ENCODE measurements at places on chromosomes 16 and 17.

DNA sequence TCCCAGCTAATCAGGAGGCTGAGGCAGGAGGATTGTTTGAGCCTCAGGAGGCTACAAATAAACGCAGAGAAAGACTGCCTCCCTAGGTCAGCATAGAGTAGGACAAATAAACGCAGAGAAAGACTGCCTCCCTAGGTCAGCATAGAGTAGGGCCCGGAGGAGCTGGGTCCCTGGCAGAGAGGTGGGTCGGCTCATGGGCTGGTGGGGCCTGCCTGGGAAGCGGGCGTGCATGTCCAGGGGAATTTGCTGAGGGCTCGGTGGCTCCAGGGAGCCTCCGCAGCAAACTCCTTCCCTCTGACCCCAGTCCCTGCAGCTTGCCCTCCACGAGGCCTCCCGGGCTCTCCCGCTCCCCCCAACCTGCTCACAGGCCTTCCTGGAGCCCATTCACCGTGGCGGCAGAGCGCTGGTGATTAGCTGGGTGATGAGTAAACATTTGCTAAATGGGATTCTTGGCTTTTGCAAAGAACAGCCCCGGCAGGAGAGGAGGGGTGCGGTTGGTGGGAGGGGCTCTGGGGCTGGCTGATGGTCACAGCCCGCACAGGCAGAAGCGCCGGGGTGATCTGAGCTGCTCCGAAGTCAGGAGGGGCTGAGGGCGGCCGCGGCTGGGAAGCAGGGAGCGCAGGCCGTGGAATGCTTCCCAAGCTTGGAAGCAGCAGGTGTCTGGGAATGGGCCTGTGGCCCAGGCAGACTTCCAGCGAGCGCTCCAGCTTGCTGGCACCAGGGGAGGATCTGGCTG, 93.1 kb downstream of the RTN4RL1 start:
- peak; percentile 73 for DNase-seq

DNA sequence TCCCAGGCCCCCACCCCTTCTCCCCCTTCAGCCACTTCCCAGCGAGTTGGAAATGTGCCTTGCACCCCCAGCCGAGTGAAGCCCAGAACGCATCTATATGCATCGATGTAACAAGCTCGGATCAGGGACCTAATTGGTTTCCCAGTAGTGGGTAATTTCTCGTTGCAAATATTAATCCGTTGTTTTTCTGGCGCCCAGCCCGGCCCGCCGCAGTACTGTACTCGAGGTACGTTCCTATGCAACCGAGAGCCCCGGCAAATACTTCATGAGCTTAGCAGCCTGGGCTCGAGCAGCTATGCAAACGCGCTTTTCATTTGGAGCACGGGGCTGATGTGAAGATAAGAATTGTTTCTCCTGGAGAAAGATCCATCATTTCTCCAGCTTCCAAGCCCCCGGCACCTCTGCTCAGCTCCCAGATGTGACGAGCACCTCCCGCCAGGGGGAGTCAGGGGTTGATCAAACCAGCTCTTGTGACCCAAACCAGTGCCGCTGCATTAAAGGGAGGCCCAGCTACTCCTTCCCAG, 229.8 kb downstream of the KATNIP start:
- peak; percentile 82 for DNase-seq

GRCh38 chr17:57045868-57046704, 39.0 kb upstream of the AKAP1 start:
- peak; percentile 36 for DNase-seq

DNA sequence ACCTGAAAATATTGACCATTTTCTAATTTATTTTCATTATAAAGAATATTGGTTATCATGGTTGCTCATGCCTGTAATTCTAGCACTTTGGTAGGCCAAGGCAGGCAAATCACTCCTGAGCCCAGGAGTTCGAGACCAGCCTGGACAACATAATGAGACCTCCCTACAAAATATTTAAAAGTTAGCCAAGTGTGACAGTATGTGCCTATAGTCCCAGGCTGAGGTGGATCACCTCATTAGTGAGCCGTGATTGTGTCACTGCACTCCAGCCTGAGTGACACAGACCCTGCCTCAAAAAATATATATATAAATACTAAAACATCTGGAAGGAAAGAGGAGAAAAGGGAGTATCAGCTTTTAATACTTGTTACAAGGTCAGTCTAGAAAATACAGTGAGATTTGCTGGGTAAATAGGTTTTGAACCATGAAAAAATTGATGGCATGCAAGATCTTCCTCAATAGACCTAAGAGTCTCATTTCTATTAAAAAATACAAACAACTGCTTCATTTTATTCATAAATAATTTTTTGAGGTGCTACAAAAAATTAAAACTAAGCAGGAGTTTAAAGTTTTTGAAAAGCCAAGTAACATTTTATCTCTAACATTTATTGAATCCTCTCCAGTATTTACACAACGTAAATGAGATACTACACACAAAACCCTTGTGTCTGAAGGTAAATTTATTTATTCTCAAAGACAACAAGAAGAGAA, 47.7 kb downstream of the TUBD1 start:
- DNase-seq: no peak

DNA sequence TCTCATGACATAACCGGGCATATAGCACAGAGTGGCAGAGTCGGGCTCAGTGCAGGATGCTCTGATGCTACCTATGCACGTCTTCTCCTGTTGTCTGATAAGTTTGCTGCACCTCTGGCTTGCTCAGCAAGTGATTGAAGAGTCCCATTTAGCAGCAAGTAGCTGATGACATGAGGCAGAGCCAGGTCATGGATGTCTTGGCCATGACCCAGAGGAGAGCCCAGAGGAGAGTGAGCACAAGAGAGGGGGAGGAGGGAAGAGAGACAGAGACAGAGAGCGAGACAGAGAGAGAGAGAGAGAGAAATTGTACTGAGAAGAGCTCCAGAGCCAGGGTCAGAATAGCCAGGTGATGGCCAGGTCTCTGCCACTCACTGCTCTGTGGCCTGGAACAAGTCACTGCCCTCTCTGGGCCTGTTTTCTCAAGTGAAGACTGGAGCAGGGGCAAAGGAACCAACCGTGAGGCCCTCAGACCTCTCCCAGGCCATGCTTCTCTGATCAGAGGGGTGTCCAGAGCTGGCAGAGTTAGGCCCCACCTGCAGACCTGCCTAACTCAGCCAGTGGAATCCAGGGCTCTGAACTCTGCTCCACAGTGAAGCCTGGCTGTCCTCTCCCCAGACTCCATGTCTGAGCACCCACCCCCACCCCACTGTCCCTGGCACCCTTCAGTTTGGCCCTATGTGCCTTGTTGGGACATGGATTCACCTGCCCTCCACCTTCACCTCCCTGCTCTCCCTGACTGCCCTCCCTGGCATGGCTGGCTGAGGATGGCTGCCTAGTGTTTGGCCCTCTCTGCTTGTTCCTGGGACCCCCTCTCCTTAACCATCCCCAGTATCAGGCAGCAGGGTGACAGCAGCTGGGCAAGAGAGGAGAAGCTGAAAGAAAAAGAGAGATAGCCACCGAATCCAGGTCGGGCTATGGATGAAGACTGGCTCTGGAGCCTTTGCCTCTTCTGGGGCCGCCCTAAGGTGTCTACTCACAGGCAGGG, 4.3 kb upstream of the KRT35 start:
- DNase-seq: no peak

DNA sequence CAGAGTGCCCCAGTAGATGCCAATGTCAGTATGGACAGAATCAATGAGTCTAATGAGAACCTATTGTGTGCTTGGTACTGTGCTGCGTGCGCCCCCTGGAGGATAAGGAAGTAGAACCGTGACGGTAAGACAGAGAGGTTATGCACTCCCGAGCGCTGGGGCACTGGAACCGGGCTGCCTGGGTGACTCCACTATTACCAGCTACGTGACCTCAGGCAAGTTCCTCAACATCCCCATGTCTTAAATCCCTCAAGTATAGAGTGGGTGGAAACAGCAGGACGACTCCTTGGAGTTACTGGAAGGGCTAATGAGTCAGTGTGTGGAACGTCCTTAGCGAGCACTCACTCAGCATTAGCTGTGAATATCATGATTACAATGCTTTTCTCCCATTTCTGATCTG, 16.2 kb downstream of the CHST4 start:
- peak; percentile 87 for DNase-seq

- DNase-seq: no peak
These were observed 54.0 kb downstream of the MRM3 start for GRCh38 chr17:836151-836550.

DNA sequence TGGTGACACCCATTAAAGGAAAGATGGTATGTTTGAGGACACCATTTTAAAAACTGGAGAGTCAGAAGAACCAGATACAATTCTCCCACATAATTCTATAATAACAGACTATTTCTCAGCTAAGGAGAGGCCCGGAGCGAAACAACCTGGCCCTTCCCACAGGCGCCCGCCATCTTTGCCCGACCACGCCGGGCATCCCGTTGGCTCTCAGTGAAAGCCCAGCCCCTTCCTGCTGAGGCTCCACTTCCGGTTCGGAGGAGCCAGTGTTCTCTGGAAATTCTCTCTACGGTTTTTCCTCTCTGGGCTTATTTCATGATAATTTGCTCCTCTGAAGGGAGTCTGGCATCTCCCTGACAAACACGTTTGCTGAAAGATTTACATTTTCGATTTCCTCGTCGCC, 175.7 kb downstream of the AXIN2 start:
- no peak for DNase-seq

DNA sequence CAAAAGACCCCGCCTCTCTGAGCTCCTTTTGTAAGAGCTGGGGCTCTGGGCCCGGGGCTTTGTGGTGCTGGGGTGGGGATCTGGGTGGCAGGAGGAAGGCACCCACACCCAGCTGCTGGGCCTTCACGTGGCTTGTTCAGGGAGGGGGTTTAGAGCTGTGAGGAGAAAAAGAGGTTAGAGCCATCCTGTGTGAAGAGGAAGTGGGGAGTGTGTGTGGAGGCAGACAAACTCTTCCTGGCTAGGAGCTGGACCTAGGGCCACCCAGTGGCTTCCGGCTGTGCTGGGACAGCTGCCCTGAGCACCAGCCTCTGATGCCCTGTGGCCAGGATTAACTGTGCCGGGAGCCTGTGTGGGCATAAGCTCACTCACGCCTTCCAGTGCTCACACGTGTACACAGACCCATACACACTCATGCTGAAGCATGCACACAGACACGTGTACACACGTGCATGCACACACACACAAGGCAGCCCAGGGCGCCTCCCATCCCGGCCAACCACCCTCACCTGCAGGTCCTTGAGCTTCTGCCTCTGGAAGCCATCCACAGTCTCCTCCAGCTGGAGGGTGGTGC, 7.4 kb downstream of the CIBAR2 start:
- no peak for DNase-seq

GRCh38 chr17:57699751-57700219, 45.3 kb downstream of the CCDC182 start:
- no peak for DNase-seq

DNA sequence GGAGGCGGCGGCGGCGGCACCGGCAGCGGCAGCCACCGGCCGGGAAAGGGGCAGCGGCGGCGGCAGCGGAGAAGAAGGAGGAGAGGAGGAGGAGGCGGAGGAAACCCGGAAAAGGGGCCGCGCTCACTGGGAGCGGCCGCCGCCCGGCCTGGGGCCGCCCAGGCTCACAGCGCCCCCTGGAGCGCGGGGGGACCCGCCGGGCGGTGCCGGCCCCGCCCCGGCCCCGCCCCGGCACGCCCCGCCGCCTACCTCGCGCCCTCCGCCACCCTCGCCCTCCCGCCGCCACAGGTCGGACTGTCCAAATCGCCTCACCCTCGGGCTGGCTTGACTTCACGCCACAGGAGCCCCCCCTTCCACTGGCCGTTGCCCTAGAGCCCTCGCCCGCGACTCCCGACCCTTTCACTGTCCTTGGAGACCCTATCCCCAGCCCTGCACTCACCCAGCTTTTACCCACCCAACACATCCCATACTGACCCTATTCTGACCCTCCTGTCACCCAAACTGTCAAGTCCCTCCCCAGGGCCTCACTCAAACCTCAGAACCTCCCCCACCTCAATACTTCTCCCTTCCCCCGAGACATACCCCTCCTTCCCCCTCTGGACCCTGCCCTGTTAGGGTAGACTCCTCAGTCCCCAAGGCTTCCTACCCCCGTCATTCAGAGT, at the start of gene CSNK2A2:
Gene CSNK2A2, minus strand, starts transcription at position 85 of the 662 bp plus-strand sequence. CDS start 370 bp downstream, outside the sequence.
- DNase-seq: peak; percentile 54

- DNase-seq: no peak
These were observed 25.9 kb downstream of the OGFOD1 start for GRCh38 chr16:56477096-56477878.

Data from WTC11 (cell line).